GM12892 (cell line): ENCODE measurements at places on chromosomes 16 and 17.

GRCh38 chr17:74542166-74542565 is 3.7 kb downstream of the CD300C start:
- DNase-seq = no peak

DNA sequence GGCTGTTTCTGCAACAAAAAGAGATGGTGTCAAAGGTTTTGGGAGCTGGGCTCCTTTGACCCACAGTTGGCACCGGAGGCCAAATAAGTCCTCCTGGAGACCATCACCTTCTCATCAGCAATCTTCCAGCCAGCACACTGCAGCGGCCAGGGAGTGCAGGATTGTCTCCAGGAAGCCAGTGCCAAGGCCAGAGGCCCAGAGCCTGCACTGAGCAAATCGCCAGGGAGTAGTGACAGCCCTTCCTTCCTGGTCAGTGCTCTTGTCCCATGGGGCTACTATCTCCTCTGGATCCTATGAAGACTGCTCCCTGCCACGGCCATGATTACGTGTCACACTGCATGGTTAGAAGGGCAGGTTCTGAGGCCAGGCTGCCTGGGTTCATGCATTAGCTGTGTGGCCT is 134.3 kb upstream of the CRHR1 start:
- no peak for DNase-seq

GRCh38 chr17:17508019-17508535 is 11.9 kb upstream of the RASD1 start:
- DNase-seq = no peak

GRCh38 chr16:68724797-68725196 is 12.3 kb upstream of the CDH1 start:
- no peak for DNase-seq

DNA sequence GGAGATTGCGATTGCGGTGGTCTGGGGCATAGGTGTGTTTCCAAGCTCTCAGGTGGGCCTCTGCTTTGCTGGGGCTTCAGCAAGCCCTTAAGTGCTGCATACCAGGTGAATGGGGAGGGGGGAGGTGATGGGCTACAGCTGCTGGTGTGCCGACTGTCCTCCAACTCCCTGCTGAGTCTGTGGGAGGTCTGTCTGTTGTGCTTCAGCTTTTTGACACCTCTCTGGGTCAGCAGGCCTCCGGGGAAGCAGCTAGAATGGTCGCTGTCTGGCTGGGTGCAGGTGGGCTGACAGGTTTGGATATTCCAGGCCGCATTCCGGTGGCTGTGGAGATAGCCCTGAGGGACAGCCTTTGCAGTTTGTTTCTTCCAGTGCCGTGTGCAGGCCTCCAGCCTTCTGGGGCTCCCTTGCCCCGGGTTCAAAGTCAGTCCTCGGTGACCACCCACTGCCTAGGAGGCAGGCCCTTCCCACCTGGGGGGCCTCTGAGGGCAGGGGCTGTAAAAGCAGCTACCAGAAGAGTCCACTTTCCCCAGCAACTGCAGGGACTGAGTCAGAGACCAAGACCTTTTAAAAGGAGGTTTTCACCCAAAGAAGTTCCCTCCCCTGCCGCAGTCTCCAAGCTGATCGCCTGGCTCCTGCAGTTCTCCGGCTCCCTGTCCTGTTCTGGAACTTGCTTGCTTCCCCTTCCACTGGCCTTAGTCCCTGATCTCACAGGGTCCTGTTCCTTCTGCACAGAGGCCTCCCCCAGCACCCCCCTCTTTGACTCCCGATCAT is 2.0 kb upstream of the TTYH2 start:
- DNase-seq = no peak
